ENCODE measurements at places on chromosomes 13 and 19. TPM values are rescaled to one million over a fixed set of nuclear protein-coding genes. Genes with fewer than 3 reads are reported as not detected.

- DNase-seq: no peak
Measured at GRCh38 chr13:78102121-78102677, 183.6 kb upstream of the EDNRB start.

- DNase-seq: no peak
Measured at GRCh38 chr19:13962699-13963602, 10.6 kb downstream of the DCAF15 start.

- DNase-seq: no peak
Measured at GRCh38 chr13:23828086-23828485, 61.1 kb downstream of the MIPEP start.

DNA sequence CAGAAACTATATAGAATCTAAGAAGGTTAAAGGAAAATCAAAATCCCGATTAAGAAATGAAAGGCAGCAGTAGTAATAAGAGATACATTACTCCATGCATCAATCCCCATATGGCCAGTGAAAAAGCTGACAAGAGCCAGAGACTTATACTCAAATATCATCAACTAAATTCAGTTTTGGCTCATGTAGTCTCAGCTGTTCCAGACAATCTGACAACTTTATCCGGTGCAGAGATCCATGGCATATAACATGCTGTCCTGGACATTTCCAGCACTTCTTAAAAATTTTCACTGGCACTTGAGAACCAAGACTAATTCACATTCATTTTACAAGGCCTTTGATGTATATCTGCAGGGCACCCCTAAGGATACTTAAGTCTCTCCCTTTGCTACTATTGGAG, 255.7 kb upstream of the KLHL1 start:
- DNase-seq: no peak

- DNase-seq: peak; percentile 44
Measured at GRCh38 chr19:54517483-54517882, 14.9 kb downstream of the LAIR2 start.

DNA sequence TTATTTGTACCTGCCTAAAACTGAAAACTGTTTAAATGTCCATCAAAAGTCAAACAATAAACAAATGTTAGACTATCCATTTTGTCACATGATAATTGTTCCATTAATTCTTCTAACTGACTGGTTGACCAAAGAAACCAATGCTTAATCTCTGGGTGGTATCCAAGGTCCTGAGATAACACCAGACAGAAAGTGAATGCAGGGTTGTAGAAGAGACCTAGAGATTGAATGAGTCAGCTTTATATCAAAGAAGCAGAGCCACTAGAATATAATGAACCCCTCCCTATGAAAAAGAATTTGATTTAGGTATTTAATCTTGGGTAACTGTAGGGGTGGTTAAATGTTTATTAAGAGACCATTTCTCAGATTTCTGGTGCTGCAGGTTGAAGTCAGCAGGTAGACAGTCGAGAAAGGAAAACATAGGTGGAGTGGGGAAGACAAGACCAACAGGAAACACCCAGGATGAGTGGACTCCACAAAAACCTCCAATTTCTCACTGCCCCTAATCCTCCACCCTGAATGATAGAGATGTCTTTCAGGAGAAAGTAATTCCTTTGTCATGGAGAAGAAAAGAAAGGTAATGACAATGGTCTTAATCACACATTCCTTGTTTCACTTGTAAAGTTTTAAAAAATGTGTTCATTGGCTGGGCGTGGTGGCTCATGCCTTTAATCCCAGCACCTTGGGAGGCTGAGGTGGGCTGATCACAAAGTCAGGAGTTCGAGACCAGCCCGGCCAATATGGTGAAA, 536.4 kb downstream of the IRS2 start:
- no peak for DNase-seq

GRCh38 chr13:113113846-113114271, 8.3 kb downstream of the F7 start:
- no peak for DNase-seq

CRX gene
- polyA plus RNA-seq: 0.09 TPM
